ENCODE measurements at places on chromosomes 3 and 15. TPM values are rescaled to one million over a fixed set of nuclear protein-coding genes. Genes with fewer than 3 reads are reported as not detected.

IGSF11 gene
- total RNA-seq, result 19.8 TPM

ACTRT3 gene
- 2.3 TPM for total RNA-seq

C3orf20 gene
- 0.18 TPM for total RNA-seq

ZNF662 gene
- total RNA-seq, result 19.0 TPM

BUB1B gene
- 0.67 TPM for total RNA-seq

- DNase-seq, result no peak
Observed at GRCh38 chr15:101675015-101675414, 22.8 kb upstream of the TM2D3 start.

DNA sequence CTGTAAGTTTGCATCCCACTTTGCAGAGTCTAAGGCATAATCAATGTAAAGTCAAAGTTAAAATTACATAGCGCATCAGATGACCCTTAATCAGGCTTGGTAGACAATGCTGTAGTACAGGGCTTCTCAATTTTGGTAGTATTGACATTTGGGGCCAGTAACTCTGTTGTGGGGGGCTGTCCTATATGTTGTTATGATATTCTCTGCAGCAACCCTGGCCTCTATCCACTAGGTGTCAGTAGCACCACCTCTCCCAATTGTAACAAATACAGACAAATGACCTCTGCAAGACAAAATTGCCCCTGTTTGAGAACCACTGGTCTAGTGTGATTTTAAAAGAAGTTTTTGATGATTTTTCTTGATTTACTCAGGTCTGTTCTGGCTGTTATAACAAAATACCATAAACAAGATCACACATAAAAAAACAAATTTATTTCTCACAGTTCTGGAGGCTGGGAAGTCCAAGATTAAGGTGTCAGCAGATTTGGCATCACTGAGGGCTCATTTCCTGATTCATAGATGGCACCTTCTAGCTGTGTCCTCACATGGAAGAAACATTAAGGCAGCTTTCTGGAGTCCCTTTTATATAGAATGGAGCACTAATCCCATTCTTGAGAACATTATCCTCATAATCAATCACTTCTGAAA, 37.6 kb upstream of the SLC9A9 start:
- DNase-seq, result no peak

DNA sequence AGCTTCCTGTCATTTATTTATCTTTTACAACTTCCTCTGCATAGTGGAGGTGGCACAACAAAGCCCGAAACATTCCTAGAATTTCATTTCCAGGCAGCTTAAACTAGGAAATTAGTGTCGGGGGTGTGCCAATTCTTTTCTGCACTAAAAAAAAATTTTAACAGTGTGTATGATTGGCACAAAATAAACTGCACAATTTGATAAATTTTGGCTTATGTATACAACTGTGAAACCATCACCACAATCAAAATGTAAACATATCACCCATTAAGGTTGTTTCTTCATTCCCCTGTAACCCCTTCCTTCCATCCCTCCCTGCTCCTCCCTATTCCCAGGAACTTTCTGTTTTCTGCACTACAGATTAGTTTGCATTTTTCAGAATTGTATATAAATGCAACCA, 54.7 kb downstream of the RPL39L start:
- no peak for DNase-seq

DNA sequence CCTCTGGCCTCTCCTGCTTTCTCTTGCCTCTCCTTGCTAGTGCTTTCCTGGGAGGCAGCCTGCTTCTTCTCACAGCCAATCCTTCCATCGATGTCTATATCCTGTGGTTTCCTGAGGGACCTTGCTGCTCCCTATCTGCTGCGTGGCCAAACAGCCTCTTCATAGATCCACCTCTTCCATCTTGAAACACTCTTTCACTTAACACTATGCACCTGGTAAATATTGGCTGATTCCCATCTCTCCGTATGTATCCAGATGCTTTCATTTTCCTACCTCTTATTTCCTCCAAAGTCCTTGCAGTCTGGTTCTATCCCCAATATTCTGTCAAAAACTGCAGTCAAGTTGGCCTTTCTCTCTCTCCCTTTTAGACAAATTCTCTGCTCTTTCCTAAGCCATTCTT, 205.2 kb upstream of the CFAP20DC start:
- DNase-seq, result no peak

GRCh38 chr3:160703974-160704373, 27.0 kb downstream of the ARL14 start:
- DNase-seq, result no peak

DNA sequence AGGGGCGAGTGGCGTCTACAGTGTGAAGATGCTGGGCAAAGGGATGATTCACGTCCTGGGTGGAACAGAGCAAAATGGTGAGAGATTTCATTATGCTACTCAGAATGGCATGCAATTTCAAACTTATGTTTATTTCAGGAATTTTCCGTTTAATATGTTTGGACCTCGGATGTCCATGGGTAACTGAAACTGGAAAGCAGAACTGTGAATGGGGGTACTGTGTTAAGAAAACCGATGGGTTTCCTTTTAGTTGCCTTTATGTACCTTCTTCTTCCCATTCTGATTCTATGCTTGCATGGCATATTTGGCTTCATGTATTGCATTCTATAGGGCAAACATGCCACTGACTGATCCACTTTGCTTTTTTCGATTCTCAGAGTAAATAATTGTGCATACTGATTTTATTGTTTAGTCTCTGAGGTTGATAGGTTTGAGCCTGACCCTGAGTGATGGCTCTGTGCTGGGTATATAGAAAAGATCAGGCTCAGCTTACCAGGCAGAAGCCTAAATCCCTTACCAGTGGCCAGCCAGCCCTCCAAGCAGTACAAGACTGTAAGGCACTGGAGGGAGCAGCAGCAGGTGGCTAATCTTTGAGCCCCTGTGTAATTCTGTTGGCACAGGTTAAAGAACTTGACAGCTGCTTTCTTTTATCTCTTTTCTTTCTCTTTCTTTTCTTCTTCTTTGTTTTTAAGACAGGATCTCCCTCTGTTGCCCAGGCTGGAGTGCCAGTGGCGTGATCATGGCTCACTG, 4.5 kb downstream of the QTRT2 start:
- DNase-seq, result no peak

DNA sequence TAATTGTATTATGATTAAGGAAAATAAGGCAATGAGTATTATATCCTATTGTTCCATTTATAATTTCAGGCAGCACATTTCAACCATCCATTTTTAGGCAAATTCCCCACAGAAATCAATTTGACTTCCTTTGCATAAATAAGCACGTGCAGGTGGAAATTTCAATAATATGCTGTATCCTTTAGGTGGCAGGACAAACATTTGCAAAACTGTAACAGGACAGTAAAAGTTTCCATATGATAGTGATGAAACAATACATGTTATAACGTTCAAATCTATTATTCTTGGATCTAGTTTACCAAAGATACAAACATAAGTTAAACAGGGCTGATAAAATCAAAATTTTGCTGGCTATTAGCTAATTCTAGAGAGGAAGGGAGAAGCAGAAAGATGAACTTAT, 8.5 kb downstream of the UACA start:
- no peak for DNase-seq

GRCh38 chr3:4471907-4472306, 4.8 kb upstream of the SUMF1 start:
- DNase-seq, result no peak

- no peak for DNase-seq
Observed at GRCh38 chr3:167700046-167700445, 34.6 kb downstream of the PDCD10 start.

- no peak for DNase-seq
Observed at GRCh38 chr15:81723701-81724100, 322.1 kb downstream of the MEX3B start.

- no peak for DNase-seq
Observed at GRCh38 chr3:61903931-61904657, 342.7 kb downstream of the PTPRG start.

DNA sequence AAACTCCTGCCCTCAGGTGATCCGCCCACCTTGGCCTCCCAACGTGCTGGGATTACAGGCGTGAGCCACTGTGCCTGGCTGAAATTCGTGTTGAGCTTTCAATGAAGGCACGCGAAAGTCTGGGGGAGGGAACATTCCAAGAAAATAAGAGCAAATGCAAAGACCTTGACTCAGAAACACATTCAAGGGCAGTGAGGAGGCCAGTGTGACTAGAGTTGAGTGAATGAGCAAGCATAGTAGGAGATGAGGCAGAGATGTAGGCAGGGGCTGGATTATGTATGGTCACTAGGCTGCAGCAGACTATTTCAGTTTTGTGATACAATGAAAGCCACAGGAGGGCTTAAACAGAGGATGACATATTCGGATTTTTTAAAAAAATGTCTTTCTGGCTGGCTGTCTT, 67.0 kb downstream of the SCN11A start:
- DNase-seq, result no peak

- DNase-seq, result no peak
Observed at GRCh38 chr15:90003736-90004135, 2.6 kb downstream of the ZNF710 start.

DNA sequence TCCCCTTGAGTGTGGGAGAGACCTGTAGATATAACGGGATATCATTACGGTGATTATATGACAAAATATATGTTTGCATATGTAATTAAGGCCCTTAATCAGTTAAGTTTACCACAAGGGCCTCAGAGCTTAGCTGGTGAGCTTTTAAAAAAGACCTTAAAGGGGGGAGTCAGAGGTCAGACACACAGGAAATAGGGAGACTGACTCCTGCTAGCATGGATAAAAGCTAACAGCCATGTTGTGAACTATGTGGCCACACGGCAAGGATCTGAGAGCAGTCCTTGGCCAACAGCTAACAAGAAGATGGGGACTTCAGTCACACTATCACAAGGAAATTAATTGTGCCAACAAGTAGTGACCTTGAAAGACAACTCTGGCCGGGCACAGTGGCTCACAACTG, 3.1 kb downstream of the STAG1 start:
- DNase-seq, result no peak

- no peak for DNase-seq
Observed at GRCh38 chr15:70778258-70779076, 15.1 kb upstream of the UACA start.

GRCh38 chr15:39770748-39771689, 11.6 kb downstream of the FSIP1 start:
- no peak for DNase-seq

DNA sequence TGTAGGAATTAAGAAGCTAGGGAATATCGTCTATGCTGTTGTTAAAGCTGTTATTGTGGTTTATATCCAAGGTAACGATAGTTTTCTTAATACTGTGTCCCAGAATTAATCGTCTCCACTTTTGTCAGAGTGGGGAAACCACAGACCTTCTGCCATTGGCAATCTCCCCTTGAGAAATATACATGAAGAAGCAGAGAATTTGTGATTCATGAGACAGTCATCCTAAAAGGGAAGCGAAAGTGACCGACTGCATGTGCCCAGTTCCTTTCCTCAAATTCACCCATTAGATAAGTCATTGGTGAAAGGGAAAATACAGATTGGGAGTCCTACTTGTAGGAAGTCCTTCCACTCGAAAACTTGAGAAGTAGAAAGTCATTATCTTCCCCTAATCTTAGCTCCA, 26.6 kb downstream of the DIPK2A start:
- no peak for DNase-seq

DNA sequence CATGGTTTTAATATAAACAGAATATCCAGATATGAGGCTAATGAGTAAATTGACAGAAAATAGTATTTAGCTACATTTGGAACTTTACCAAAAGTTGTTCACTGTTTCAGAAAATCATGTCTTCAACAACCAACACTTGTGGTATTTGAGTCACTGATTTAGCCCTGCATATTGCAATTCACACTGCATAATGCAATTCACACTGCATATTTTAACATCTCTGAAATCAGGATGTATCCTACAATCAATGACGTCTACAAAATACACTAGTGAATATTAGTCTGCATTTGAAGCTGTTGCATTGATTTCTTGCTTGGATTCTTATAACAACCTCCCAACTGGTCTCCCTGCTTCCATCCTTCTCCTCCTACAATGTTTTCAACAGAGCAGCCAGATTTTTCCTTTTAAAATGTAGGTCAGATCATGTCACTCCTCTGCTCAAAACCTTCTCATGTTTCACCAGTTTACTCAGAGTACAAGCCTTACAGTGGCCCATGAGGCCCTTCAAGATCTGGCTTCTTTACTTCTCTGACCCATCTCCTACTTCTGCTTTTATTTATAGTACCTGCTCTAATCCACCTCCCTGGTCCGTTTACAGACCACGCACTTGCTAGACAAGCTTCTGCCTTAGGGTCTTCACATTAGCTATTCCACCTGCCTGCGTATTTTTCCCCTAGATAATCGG, 11.4 kb upstream of the RAB11A start:
- no peak for DNase-seq

DNA sequence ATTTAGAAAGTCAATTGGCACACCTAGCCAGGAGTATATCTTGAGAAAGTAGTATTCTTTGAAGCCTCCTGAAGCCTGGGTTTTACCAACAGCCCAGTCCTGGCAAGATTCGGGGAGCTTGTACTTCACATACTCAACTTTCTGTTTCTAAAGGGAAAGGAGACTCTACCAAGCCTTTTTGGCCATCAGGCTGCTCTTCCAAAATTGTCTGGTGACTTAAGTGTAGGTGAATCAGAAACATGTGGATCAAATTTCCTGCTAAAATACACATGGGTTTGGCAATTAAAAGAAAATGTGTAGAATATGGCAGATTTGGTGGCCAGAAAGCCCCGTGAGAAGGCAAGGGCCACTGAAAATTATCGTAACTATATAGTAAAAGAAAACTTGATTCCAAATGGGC, 15.9 kb upstream of the GREM1 start:
- DNase-seq, result no peak

DNA sequence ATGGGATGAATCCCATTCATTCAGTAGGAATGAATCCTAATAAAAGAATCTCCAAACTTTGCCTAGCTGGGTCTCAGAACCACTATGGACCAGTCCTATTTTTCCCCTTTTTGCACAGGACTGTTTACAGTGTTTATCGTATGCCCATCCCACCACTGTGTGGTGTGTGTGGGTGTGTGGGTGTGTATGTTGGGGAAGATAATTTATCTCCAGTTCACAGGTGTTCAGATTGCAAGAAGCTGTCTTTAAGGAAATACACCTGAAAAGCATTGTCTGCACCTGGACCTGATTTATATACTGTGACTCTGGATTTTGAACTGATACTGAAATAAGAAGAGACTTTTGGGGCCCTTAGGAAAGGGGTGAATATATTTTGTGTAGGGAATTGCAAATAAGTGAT, 24.7 kb upstream of the SHF start:
- DNase-seq, result no peak

GRCh38 chr15:88655800-88656488, 17.1 kb downstream of the ISG20 start:
- peak; percentile 21 for DNase-seq

DNA sequence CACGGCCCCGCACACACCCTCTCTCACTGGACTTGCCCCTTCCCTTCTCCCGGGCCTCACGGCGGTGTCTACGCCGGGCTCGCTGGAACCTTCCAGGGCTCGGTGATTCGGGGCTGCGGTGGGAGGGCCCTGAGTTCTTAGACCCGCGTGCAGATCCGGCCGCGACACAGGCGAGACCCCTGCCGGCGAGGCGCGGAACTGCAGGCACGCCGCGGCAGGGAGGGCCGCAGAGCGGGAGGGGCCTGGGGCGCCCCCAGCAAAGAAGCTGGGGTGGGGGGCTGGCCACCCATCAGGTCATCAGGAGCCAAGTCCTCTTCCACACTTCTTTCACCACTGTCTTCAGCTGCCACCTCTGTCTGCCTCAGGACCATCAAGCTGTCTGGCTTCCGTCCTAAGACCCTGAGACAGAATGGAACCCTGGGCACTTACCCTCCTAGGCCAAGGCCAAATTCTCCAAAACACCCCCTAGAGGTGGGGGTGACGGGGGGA, 164.5 kb downstream of the XXYLT1 start:
- peak; percentile 80 for DNase-seq

Data from sciatic nerve (tissue), 2 donors.